CMK (cell line): ENCODE measurements at places on chromosomes 3 and 15.
A peak's percentile ranks its signal among the peaks of the same experiment; 100 is the strongest.

GRCh38 chr3:27360113-27361078 is 8.8 kb downstream of the NEK10 start:
- DNase-seq, result no peak

- peak; percentile 36 for DNase-seq
These were observed 6.3 kb downstream of the GORASP1 start for GRCh38 chr3:39101022-39101689.

GRCh38 chr3:169148448-169149348 is 514.8 kb downstream of the MECOM start:
- no peak for DNase-seq

- DNase-seq, result no peak
These were observed 30.2 kb downstream of the EIF4E3 start for GRCh38 chr3:71695000-71695482.

DNA sequence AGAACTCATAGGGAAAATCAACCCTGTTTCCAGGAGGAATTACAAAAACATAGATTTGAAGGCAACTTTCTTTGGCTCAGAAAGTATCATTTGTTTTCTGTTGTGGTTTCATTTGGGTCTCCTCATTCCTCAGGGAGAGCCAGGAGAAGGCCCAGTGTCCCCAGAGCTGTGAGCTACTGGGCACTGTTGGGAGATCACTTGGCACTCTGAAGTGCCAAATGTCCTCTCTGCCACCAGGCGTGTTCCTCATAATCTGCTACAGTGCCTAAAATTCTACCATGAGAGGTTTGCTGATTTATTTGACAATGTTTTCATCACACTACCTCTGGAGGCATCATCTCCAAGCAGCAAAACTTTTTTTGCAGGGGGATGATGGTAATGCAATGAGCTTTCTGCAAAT is 17.4 kb upstream of the TNFAIP8L3 start:
- DNase-seq, result no peak

DNA sequence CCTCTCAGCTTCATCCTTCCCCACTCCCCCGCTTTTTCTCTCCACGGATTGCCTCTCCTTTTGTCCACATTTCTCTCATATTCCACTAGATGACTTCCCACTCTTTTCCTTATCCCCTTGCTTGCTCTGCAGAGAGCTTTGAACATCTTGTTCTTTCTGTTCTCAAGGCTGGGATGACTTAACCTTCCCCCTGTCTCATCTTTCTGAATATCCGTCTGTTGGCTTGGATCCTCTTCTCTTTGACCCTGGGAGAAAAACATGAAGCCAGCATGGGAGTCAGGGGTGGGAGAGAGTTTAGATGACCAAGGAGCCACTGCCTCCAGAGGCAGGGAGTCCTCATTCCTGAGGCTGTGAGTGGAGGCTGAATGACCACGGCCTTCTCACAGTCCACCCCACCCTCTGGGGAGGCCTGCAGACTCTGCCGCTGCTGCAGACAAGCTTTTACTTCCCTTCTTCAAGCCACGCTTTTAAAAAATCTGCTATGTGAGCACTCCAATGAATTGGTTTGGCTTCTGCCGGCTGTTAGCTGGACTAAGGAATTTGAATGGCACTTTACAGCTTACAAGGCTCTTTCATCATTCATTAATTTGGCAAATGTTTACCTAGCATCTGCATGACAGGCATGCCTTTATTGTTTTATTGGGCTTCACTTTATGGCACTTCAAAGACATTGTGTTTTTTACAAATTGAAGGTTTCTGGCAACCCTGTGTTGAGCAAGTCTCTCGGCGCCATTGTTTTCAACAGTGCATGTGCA is 111.6 kb upstream of the SLC6A6 start:
- no peak for DNase-seq

- DNase-seq, result no peak
These were observed 46.1 kb downstream of the PLXNA1 start for GRCh38 chr3:127028781-127029657.

DNA sequence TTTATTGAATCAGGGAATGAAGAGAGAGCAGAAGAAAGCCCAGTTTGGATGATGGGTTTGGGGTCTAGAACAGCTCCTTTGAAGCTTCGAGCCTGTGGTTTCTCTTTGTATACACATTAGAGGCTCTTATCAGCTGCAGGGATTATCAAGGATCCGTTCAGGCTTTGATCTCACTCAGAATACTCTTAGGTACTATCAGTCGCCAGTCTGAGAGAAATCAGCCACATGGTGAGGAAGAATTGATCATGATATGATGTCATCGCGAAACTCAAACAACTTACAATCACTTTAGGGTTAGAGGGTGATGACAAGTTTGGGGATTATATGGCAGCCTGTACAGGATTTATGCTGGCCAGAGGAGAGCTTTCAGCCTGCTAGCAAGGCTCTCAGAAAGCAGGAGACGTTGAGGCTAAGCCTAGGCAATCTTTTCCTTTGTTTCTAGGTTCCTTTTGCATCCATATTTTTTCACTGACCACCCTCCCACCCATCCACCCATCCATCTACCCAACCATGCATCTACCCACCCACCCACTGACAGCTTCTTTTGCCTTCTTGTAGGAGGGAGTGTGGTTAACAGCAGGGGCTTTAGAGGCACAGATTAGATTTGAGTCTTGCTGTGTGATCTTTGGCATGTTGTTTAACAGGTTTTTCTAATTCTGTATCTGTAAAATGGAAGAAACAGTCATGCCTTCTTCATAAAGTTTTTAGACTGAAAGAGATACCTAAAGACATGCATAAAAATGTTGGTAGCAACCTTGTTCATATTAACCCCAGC is 330.4 kb upstream of the LRRFIP2 start:
- no peak for DNase-seq

DNA sequence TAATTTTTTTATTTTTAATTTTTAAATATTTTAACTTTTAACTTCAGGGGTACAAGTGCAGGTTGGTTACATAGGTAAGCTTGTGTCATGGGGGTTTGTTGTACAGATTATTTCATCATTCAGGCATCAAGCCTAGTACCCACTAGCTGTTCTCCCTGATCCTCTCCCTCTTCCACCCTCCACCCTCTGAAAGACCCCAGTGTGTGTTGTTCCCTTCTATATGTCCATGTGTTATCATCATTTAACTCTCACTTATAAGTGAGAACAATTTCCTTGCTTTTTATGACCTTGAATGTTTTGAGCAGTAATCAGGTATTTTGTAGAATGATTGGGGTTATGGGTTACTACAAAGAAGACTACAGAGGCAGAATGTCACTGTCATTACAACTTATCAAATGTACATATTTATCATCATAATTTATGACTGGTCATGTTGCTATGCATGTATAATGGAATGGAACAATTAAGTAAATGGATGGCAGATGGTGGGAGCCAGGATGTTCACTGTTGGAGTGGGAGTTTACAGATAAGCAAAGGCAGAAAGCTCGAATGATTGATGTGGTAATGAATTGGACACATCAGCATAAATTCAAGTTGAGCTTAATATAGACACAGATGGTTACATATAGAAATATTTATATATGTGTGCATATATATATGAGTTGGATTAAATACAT is 563.8 kb upstream of the ROBO1 start:
- DNase-seq, result no peak

- DNase-seq, result no peak
These were observed 190.7 kb upstream of the CD96 start for GRCh38 chr3:111351334-111351733.

DNA sequence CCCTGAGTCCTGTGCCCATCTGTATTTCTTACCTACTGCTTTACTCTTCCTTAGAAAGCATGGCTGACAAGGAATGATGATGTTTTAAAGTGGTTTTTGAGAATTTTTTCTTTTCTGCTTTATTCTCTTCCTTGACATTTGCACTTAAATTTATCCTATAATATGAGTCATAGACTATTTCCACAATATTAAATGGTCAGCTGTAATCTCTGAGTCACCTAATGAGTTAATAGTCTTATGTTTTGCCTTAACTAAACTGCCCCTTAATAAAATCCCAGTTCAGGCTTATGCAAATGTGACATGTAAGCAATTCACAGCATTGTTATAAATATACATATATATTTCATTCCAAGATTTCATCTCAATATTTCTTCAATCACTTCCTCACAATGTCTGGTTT is 23.8 kb downstream of the MEIS2 start:
- DNase-seq, result no peak

DNA sequence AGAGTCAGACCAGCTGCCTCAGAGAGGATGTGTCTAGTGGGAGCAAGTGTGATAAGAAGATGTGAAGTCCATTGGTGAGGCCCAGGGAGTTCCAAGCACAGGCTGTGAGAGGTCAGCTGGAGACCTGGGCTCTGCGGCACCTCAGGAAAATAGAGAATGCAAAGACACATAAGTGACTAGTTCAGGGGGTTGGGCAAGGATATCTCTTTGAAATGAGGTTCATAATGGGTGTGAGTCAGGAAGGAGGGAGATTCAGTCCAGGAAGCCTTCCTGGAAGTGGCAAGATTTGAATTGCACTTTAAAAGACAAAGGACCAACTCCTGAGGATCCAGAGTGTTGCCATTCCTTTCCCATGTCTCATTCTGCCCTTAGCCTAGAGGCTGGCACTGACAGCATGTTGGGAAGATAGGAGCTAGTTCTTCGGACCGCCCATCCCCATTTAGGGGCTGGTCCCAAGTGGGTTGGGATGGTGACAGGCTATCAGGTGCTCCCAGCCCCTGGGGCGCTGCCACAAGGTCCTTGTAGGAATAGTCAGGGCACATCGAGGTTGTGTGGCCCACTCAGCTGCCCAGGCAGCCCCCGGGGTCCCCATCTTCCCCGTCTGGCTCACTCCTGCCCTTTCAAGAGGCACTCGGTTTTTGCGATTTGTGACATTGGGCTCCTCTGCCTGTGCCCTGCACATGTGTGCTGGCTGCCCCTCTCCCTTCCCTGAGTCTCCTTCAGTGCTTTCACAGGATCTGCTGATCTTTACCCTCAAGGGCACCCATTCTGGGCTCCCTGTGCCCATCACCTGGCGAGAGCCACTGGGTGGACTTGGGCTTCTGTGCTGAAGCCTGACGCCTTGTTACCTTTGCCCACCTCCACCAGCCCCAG is 23.7 kb downstream of the ESYT3 start:
- no peak for DNase-seq

GRCh38 chr3:171586274-171586673 is 126.1 kb upstream of the TNIK start:
- DNase-seq, result no peak

- DNase-seq, result no peak
These were observed 458.3 kb upstream of the ARL6 start for GRCh38 chr3:97306226-97306625.

DNA sequence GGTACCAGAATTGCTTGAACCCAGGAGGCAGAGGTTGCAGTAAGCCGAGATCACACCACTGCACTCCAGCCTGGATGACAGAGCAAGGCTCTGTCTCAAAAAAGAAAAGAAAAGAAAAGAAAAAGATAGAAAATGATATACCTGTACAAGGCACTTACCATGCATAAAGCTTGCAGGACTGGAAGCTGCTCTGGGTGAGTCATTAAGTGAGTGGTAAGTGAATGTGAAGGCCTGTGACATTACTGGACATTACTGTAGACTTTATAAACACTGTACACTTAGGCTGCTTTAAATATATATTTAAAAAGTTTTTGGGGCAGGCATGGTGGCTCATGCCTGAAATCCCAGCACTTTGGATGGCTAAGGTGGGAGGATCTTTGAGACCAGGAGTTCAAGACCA is 99.2 kb downstream of the SLMAP start:
- no peak for DNase-seq

GRCh38 chr15:101242160-101242998 is 9.5 kb downstream of the CHSY1 start:
- no peak for DNase-seq
